ENCODE measurements at places on chromosomes 5 and 9.

DNA sequence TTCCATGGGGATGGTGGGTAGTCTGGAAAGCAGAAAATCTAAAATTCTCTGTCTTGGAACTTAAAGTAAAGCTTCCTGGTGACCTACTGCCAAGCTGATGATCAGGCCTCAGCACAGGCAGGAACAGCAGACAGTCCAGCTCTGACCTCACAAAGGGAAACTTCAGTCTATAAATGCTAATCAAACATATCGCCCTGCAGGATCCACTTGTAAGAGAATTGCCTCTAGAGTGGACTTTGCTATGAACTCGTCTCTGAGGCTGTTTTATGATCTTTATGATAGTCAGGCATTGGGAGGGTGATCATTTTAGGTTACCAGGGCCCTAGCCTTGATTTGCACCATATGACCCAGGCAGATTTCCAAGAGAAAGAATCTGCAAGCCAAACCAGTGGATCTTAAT is 67.6 kb upstream of the SELENOP start:
- DNase-seq: no peak

DNA sequence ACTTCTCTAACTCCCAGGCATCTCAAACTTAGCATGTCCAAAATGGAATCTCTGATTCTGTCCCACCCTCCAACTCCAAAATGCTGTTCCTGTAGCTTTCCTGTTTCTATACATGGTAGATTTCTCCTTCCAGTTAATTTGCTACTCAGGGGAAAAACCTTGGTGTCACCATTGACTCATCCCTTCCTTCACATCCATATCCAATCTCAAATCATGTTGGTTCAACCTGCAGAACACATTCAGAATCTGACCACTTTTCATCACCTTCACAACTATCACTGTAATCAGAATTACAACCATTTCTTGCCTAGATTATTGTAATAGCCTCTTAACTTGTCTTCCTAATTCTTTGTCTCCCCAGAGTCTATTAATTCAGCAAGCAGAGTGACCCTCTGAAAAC is 10.8 kb downstream of the RIOK2 start:
- DNase-seq: no peak

GRCh38 chr5:16467363-16468219 is 2.0 kb upstream of the ZNF622 start:
- peak; percentile 50 for DNase-seq

DNA sequence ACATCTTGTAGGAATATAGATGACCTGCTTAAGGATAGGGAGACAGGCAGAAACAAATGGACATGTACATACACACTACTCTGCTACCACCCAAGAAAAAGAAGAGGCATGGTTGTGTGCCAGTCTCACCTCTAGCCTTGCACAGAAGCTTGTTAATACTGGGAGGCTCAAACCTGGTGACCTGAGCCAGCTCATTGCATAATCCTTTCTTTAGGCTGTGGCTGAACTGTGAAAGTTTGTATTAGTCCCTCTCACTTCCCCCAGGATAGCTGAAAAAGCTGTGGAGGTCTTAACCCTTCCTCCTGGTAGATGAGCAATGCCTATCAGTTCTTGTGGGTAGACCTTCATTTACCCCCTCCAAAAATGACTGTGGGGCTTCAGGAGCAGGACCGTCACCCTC is 28.7 kb downstream of the TPD52L3 start:
- DNase-seq: no peak

DNA sequence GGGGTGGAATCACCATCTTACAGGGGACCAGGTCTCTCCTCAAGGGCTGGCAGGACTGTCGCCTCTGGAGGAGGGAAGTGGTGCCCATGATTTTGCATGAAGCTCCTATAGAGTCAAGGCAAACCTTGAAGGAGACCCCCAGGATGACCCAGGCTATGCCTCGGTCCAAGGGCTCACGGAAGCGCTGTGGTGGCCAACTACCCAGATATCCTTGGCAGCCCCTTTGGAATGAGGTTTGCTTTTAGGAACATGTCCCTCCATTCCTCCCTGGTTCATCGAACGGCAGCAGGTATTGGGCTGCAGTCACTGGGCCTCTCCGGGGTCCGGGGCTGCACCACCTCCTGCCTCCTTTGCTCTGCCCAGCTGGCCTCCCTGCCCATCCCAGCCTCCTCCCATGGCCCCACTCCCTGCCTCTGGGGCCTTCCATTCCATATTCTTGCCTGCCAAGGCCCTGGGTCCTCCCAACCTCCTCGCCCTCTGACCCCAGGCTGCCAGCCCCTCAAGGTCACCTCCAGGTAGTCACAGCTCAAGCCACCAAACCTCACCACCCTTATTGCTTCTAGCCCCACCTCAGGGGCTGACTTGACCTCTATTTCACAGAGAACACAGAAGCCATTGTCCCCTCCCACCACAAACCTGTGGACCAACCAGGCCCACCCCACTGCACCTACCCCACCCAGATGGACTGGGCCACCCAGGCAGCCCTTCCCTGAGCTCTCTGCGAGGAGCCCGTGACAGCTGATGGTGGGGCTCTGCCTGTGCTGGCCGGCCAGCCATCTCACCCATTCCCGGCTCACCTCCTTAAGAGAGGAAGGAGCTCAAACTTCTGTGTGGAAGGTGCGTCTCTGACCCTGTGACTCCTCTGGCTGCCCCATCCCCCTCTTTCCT is 3.6 kb upstream of the IL3 start:
- no peak for DNase-seq

GRCh38 chr9:120158221-120158620 is 421.7 kb downstream of the CDK5RAP2 start:
- DNase-seq: no peak

- DNase-seq: no peak
Observed at GRCh38 chr5:149729150-149729549, 960 bp upstream of the PPARGC1B start.

DNA sequence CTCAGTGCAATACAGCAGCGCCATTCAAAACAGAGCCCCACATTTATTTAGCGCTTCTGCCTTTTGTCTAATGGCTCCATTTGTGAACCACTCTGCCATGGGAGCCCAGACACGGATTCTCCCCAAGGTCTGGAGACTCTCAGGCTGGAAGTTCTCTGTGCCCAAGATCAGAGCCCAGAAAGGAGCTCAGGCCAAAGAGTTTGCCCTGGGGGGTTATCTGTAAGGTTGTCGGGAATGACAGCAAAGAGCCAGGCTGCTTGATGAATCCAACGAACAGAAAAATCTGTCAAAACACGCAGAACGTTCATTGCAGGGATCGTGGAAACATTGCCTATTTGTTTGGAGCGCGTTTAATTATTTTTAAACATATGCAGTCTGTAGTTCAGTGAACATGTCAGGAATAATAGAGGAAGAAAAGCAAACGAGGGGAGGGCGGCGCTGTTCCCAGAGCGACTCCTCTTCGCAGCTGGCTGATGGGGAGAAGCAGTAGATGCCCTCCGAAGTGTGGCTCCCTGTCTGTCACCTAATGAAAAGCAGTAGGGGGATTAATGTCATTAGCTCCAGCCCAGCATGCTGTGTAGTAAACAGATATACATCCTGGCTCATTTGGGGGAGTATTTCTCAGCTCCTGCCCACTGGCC is 464.9 kb upstream of the MPDZ start:
- no peak for DNase-seq

- peak; percentile 79 for DNase-seq
Observed at GRCh38 chr9:94920420-94921091, 194.1 kb downstream of the AOPEP start.

DNA sequence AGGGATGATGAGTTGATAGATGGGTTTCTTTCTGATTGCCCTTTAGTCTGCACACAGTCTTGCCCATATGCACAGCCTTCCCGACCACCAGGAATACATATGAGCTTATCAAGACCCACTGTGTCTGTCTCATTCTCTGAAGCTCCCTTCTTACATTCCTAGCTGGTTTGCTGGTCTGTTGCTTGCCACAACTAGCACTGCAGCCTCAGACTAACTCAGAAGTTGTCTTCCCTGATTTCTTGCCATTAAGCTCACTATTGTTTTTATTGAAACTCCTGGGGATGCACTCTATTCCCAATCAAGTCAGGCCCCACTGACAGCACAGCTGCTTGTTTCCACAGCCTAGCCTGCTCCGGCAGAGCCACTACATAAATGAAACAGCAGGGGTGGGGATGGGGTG is 97.5 kb downstream of the SAXO1 start:
- peak; percentile 30 for DNase-seq

- no peak for DNase-seq
Observed at GRCh38 chr5:9698841-9699240, 68.7 kb upstream of the TAS2R1 start.

DNA sequence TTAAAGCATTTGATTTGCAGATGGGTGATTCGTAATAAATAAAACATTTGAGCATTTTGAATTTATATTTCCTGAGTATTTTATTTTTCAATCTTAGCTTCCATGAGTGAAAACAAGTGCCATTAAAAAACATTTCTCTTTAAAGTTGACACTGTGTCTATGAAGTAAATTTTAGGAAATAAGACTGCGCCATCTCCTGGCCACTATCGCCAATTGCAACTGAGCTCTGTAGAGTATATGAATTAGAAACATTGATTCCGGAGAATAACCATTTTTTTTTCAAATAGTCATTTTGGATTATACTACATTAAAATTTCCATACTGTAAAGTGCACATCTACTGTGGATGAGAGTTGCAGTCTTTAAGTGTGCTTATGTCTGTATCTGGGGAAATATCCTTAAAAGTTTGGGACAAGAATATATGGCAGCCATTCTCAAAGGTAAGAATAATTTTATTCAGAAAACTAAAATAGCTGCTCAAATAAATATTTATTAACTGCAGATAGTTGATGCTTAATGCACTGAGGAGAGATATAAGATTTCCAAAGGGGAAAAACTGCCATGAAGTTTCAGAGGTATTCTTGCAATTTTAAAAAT is 5.9 kb downstream of the DMRTA1 start:
- DNase-seq: peak; percentile 12

DNA sequence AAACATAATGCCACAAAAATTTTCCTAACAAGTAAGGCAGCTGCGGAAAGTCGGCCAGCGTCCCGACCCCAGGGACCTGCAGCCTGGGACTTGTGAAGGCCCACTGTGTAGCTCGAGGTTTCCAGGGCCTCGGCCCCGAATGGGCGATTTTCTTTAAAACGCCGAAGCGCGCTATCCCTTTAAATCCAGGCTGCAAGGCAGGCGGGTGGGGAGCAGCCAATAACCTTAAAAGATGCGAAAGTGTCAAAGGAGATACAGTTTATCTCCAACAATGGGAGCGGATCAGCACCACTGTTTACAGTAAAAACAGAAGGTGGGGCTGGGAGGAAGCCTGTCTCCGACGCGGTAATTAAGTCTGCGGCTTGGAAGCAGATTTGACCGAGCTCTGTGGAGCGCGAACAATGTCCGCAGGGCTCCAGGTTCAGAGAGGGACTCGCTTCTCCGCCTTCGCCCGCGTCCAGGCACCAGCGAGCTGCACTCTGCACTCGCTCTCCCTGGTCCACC is 1.7 kb upstream of the ZSWIM6 start:
- peak; percentile 47 for DNase-seq

DNA sequence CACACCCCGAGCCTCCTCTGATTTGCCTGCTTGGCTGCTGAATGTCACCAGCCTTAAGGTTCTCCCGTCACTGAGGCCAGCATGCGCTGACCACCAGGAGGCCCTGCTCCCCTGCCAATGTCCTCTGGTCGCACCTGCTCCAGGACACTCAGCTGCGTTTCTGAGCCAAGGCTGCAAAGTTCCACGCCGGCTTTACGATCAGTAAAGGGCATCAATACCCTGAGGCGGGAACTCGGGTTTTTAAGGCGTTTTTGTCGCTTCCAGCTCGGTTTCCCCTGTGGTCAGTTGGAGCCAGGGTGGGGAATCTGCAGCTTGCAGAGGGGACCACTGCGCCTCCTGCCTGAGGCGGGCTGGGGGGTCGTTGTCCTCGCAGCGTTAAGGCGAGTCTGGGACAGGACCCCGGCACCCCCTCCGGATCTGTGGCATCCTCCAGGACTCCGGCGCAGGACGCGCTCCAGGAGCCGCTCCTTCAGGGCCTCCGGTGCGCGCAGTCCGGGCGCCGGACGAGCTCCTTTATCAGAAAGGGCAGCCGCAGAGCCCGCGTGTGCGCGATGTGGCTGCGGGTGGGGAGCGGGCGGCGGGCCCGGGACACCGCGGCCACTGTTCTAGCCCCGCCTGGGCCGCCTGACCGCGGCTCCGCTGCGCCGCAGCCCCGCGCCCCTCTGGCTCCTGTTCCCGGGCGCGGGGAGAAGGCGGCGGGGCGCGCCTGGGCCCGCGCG is 24.1 kb upstream of the FLT4 start:
- DNase-seq: no peak

DNA sequence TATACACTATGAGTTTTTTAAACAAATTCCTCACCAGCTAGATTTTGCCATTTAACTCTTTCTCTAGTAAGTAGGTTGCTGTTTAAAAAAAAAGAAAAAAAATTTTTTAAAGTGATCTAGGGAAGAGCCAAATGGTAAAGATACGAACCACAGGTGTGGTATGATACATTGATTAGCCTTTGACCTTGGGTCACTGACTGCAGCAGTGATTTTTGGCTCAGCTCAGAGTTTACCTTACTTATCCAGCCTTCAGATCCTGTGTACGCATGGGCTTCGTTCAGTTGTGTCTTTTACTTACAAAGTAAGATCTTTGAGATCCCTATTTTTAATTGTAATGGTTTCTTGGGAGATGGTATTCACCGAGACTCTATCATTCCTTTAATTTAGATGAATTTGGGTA is 12.4 kb upstream of the GNG10 start:
- no peak for DNase-seq

DNA sequence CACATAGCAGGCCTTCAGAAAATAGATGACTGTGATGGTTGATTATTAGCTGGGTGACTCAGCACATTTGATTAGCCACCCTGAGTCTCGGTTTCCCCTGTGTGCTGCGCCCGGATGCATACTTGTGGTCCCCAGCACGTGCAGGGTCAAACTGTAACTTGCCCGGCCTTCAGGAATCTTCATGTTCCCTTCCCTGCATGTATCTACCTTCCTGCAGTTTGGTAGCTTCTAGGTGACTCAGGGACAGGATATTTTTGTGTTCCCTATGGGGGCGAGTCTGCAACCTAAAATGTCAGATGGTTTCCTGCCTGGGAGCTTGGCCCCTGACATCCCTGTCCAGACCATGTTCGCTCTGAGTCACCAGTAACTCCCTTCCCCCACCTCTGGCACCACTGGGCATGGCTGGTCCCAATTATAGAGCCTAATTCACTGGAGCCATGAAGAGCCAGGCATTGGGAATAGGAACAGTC is 13.2 kb downstream of the PTGS1 start:
- peak; percentile 83 for DNase-seq

- no peak for DNase-seq
Observed at GRCh38 chr9:80410106-80410505, 838.3 kb downstream of the TLE4 start.

GRCh38 chr9:132610661-132611060 is 28.3 kb downstream of the BARHL1 start:
- DNase-seq: no peak

GRCh38 chr5:10674582-10674981 is 86.5 kb downstream of the DAP start:
- DNase-seq: no peak

DNA sequence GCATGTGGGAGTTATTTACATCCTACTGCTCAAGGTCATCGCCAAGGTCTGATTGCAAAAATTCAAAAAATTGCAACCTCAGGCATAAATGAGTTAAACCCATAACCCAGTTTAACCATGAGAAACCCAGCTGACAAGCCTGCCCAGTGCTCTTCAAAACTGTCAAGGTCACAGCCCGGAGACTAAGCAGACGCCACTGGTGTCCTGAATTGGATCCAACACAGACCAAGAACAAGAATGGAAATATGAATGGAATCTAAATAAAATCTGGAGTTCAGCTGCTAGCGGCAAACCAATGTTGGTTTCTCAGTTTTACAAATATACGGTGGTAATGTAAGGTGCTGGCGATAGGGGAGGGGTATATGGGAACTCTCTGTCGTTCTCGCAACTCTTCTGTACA is 201.5 kb upstream of the MVB12B start:
- peak; percentile 13 for DNase-seq

Measured in AG20443 (cell line).